ENCODE measurements at places on chromosomes 12 and 14.
A peak's percentile ranks its signal among the peaks of the same experiment; 100 is the strongest.

GRCh38 chr14:68655021-68655831 is 137.6 kb downstream of the ZFP36L1 start:
- no peak for DNase-seq

DNA sequence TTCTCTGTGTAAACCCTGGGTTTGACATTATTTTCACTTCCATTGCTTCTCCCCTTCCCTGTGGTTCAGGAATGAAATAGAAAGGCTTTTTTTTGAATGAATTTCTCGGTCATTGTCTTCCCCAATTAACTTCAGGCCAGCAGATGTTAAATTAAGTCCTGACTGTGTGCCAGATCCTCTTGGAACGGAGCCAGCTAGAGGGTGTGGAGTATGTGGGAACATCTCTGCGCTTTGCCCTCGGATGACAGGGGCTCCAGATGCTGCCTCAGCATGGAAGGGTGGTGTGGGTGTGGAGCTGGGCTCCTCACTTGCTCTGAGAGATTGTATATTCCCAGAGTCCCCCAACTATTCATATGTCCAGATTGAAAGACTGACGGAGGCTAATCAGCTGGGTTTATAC is 13.1 kb downstream of the KRT85 start:
- no peak for DNase-seq

DNA sequence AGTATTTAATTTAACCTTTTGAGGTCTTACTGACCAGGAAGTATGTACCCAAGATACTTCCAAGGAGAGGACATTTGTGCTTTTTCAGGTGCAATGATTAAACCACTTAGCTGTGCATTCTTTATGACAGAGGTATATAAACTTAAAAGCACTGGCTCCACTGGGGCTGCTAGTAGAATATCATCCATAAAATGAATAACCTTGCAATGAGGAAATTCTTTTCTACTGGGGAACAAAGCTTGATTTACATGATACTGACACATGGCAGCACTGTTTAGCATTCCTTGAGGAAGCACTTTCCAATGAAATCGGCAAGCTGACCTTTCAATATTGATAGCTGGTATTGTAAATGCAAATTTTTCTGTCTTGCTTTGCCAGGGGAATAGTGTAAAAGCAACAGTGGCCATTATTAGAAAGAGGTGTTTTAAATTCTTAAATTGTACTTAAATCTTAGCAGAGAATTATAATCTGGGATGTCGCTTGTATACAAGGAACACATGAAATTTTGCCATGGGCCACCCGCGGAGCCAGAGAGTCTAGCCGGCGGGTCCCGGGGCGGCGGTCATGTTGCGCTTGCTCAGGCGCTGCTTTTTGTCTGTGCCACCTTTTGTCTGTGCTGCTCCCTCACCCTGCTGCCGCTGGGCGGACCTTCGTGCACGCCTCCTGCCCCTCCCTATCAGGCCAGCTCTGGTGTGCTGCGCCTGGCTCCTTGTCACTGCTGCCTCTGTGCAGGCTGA is 20.9 kb upstream of the BLTP3B start:
- DNase-seq: peak; percentile 93

- DNase-seq: no peak
These were observed 39.5 kb upstream of the NT5DC3 start for GRCh38 chr12:103880299-103881142.

DNA sequence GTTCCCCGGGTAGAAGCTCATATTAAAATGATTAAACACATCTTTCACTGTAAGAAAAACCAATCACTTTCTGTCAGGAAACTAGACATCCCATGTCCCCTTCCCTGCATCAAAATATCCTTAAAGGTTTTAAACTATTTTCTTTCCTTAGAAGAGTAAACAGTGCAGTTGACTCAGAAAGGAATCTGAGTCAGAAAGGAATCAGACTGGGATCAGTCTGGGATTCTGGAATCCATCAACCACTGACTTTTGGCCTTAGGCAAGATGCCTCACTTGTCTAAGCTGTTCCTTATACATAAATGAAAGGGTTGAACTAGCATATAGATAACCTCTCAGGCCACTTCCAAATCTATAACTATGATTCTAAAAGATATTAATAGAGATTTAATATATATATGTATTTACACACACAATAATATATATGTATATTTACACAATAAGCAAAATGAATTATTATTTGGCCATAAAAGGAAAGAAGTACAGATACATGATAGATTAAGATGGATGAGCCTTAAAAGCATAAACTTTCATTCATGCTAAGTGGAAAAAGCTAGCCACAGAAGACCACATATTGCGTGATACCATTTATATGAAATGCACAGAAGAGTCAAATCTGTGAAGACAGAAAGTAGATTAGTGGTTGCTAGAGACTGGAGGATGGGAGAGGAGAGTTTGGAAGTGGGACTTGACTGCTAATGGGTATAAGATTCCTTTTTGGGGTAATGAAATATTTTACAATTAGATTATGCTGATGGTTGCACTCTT is 114.4 kb downstream of the SLC38A1 start:
- no peak for DNase-seq

DNA sequence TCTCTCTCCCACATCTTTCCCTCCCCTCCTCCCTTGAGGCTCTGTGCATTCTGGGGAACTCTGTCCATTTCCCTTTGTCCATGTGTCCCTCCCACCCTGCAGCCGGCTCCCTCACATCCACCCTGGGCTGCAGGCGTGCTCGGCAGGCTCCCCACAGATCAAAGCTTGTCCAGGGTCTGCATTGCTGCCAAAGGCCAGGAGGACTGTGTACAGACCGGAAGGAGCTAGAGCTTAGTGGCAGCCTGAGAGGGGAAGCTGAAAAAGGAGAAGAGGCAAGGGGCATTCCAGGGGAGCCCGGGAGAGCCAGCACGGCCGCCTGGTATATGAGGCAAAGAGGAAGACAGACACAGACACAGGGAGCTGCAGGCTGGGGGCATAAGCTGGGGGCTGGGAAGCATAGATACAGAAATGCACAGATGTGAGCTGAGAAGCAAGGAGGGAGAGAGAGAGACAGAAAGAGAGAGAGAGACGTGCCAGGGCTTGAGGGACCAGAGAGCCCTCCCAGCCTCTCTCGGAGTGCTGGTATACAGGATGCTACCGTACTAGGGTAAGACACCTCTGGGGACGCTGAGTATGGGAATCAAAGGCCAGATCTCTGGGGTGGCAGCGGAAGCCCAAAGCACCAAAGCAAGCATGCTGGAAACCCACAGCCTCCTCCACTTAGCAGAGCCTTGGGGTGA is 3.3 kb downstream of the CD4 start:
- DNase-seq: no peak

- no peak for DNase-seq
These were observed 118.7 kb downstream of the RPAP3 start for GRCh38 chr12:47586952-47587669.

GRCh38 chr12:103820361-103820760 is 20.7 kb downstream of the NT5DC3 start:
- no peak for DNase-seq

DNA sequence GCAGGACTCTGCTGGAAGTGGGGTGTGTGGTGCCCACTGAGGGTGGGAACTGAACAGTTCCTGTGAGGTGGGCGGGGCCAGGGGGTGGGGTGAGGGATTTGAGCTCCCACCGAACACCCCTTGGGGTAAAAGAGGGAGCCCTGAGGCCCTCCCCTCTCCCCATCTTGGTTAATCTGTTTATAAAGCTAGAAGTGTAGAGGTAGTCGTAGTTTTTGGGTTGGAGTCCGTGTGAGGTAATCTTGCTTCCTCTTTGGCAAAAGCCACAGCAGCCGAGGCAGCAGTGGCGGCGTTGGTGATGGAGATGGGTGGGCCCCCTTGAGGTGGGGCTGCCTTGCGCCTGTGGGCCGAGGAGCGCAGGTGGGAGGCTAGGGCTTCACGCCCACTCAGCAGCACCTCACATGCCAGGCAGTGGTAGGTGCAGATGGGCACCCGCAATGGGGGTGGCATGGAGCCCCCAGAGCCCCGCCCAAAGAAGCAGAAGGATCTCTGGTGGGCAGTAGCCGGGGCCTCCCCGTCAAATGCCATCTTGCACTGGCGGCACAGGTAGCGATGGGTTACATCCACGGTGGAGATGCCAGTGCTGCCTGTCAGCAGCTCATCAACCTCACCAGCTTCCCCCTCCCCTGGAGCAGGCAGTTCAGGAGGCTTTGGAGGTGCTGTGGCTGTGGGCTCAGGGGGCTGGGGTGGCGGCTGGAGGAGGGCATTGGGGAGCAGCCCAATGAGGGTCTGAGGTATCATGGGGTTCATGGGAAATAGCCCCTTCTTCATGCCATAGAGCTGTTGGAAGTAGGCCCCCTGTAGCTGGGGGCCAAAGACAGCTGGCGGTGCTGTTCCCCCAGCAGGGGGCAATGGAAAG is 29.6 kb downstream of the ZFHX2 start:
- DNase-seq: no peak

DNA sequence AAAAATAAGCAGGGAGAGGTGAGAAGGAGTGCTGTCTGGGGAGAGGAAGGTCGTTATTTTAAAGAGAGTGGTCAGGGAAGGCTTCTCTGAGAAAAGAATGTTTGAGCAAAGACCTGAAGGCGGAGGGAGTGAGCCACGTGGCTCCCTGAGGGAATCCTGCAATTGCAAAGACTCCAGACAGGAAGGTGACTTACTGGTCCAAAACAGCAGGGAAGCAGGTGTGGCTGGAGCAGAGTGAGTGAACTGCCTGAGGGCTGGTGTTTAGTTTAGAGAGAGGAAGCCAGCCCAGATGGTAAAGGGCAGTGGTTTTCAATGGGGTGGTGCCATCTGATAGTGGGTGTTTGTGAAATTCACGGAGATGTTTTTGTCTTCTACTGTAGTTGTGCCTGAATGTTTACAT is 58.8 kb upstream of the LTA4H start:
- no peak for DNase-seq

GRCh38 chr12:40762072-40762471 is 69.8 kb downstream of the CNTN1 start:
- no peak for DNase-seq

DNA sequence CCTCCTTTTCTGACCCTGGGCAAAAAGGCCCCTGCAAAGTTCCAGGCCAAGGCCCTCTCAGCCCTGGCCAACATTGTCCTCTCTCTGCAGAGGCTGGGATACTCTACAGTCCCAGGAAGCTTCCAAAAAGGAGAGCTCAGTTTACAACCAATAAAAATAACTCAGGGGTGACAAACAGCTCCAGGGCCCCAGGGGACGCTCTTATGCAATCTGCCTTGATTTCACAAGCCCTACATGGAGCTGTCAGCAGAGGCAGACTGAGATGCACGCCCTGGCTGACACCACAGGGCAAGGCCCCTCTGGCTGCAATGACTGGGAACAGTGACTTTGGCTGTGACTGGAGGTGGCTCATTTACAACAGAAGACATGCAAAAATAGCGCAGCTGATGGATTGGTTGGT is 129.0 kb upstream of the MED13L start:
- DNase-seq: no peak

DNA sequence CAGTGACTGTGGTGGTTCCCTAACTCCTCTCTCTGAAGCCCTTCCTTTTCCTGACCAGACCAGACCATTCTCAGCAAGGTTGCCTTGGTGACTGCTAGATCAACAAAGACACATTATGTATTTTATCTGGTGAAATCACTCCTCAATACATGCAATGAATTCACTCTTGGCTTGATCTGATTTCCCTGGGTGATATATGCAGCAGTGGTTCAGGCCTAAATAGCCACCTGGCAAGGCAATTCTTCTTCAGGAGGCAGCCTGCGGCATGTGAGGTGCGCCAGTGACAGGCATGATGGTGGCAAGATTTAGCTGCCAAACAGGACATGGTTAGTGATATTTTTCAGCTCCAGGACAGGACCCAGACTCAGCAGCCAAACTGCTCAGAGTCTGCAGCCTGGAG is 350.3 kb upstream of the CCDC196 start:
- DNase-seq: no peak

DNA sequence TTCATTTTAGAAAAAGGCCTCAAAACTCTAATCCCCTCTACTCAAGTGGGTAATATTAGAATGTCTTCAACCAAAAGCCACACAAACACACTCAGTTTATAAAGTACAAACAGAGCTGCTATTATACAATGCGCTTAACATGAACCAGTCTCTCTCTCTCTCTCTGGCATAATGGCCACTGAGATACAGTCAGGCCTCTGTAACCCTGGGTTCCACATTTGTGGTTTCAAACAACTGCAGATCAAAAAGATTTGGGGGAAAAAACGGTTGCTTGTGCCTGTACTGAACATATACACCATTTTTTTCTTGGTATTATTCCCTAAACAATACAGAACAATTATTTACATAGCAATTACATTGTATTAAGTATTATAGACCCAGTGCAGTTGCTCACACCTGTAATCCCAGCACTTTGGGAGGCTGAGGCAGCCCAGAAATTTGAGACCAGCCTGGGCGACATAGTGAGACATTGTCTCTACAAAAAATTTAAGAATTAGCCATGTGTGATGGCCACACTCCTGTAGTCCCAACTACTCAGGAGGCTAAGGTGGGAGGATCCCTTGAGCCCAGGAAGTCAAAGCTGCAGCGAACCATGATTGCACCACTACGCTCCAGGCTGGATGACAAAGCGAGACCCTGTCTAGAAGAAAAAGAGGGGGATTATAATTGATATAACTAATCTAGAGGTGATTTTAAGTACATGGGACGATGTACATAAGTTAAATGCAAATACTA is 5.6 kb downstream of the SLC11A2 start:
- DNase-seq: no peak

GRCh38 chr12:123475246-123475703 is 17.3 kb downstream of the SNRNP35 start:
- no peak for DNase-seq

GRCh38 chr14:63727736-63728728 is at the start of gene SGPP1:
Gene SGPP1 (minus strand): TSS chr14:63728065. CDS start chr14:63727944, 121 bp downstream.
- peak; percentile 79 for DNase-seq

- no peak for DNase-seq
These were observed 11.1 kb downstream of the RITA1 start for GRCh38 chr12:113196582-113196981.

DNA sequence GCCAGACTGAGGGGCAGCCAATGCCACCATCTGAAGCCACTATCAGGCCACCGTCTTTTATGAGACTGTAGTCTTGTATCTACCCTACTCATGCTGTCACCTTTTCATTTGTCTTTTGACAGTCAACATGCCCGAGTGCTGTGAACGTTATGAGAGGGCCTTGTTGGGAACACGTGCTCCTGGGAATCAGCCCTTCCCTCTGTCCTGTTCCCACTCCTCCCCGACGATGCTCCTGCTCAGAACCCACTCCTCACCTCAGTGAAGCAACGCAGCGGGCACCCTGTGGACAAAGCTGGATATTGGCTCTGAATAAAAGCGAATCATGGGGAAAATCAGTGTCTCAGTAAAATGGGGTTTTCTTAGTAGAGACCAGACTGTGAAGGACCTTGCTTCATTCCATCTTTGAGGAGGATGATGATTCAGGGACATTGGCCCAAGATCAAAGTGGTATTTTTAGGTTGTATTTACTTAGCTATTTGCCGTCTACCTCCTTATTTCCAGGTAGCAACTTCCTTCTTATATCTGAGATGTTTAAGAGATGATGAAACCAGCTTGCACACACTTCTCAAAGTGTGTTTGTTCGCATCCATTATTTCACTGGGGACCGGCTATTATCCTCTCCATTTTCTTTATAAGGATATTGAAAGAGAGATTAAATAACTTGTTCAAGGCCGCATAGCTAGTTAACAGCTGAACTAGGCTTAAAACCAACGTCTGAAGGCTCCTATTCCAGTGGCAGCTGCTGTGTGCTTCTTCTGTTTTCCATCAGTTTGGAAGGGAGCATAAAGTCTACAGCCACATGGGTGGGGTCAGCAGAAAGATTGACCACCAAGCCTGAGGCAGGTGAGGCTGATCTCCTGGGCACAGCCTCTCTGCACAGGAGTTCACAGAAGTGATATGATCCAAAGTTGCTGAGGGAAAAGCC is 43.9 kb upstream of the CTDSP2 start:
- no peak for DNase-seq
